ENCODE measurements at places on chromosomes 4 and X.

DNA sequence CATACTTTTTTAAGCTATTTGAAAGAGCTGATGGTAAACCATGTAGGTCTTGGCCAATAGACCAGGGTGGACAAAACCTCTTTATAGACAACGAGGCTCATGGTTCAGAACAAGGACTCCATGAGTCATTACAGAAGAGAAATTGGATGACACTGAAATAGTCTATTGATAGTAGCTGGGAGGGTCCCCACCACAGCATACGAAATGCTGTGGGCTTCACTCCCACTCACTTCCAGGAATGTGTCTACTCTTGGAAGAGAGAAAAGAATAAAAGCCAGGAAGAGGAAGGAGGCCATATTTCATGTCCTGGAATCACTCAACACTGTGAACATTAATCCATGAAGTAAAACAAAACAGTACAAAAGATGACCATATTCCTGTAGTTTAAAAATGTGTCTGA, 82.3 kb upstream of the MXRA5 start:
- DNase-seq, result no peak

DNA sequence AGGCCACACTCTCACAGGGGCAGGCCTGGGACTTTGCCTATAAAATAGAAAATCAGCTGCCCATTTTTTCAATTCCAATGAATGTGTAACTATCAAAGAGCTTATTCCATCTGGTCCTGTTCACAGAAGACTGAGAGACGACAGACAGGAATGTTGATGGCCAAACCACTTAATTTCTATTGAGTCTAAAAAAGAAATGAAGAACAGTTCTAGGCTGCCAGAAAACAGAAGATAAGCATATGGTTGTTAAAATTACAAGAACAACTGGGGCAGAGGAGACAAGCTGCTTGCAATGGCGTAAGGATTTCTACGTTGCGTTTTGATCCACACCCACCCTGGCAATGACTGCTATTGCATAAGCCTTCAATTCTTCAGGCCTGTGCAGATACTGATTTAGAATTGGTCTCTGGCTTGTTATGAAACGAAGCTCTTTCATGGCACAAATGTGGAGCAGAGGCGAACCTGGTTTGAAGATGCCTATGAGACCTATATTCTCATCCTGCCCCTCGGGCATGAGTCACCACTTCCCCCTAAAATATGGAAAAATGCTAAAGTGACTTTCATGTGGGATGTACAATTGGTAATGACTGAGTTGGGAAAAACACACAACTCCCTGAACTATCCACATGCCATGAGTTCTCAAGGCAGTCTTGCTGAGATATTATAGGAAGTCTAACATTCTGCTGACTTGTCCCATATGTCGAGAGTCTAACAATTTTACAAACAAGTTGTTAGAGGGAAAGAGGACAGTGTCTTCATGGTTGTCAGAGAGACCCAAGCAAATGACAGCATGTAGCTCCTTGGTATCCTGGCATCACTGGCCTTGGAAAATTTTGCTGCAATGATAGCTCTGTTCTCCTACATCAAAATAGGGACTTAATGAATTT, 37.9 kb upstream of the SORBS2 start:
- no peak for DNase-seq

DNA sequence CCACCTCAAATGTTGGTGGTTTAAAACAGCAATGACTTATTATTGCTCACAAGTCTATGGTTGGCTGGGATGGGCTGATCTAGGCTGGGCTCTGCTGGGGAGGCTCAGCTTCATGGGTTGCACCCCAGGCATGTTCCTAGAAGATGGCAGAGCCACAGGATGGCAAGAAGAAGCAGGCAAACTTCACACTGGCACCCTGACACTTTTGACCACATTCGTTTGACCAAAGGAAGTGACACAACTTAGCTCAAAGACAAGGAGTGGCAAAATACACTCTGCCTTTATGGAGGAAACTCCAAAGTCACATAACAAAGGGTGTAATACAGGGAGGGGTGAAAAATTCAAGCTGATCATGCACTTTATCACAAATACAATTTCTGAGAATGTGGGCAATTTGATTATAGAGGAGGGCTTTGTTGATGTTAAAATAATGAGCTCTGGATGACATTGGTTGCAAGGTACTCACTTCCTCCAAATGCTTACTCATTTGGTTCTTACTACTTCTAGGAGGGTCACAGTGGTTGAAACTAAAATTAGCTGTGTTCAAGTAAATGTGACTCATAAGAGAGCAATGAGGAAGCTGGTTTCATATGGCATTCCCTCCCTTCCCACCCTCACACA, 249.2 kb upstream of the RPS6KA3 start:
- no peak for DNase-seq

DNA sequence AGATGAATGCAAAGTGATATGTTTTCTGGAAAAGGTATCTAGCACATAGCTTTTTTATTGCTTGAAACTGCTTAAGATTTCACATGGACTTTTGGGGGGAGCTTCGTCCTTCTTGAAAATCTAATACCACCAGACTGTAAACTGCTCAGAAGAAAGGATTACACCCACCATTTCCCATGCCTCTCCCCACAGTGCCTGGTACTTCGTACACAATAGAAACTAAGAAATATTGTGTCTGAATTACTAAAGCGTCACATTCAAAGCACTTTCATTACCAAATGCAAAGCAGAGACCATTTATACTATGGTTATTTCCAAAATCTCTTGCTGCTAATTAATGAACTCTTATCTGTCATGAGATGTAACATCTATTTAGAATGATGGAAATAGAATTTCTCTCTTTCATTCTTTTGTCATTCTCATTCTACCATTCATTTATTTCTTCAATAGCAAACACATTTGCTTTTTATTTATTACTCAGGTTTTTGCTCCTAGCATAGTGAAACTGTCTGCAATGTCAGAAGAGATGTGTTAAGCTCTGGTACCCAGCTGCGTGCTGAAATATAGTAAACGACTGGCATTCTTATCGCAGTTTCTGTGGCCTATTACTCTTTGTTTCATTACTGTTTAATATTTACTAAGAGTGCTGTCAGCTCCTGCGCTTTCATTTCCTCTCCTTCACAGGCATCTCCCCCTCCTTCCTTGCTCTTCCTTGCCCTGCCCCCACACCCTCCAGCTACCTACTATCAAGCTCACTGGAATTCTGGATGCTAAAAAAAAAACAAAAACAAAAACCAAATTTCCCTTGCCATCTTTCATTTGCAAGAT, 51.4 kb upstream of the RAPGEF2 start:
- DNase-seq, result no peak

DNA sequence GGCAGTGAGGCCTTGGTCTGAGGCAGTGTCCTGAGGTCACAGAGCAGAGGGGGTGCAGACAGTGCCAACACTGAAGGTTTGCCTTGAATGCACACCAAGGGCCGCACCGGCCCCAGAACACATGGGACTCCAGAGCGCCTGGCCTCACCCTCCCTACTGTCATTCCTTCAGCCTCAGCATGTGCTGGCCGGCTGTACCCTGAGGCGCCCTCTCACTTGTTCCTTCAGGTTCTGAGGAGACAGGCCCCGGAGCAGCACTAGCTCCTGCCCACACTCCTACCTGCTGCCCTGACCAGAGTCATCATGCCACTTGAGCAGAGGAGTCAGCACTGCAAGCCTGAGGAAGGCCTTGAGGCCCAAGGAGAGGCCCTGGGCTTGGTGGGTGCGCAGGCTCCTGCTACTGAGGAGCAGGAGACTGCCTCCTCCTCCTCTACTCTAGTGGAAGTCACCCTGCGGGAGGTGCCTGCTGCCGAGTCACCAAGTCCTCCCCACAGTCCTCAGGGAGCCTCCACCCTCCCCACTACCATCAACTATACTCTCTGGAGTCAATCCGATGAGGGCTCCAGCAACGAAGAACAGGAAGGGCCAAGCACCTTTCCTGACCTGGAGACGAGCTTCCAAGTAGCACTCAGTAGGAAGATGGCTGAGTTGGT, 2.4 kb downstream of the MAGEA12 start:
- no peak for DNase-seq

Data from NCI-H1092 treated with DMSO at 0.1 percent for 48 hours (cell line).